ENCODE measurements at places on chromosomes 12 and 14.

- no peak for DNase-seq
Observed at GRCh38 chr14:99007795-99008194, 264.2 kb downstream of the BCL11B start.

DNA sequence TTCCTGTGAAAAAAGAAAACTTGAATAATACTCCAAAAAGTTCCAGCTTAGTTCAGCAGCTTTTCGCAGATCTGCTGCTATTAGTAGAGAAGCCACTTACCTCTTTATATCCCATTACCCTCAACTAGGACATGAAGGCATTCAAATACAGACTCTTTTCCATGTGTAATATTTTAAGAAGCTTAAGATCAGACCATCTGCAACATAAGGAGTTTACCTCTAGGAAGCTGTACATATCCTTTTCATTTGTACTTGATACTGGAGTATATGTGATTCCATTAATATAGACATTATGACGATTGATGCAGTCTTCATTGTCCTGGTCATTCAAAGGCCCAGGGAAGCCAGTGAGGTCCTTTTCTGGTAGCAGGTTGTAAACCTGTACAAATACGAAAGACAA is 20.4 kb downstream of the A2M start:
- no peak for DNase-seq

GRCh38 chr12:89160716-89161123 is 191.6 kb downstream of the DUSP6 start:
- peak; percentile 73 for DNase-seq

DNA sequence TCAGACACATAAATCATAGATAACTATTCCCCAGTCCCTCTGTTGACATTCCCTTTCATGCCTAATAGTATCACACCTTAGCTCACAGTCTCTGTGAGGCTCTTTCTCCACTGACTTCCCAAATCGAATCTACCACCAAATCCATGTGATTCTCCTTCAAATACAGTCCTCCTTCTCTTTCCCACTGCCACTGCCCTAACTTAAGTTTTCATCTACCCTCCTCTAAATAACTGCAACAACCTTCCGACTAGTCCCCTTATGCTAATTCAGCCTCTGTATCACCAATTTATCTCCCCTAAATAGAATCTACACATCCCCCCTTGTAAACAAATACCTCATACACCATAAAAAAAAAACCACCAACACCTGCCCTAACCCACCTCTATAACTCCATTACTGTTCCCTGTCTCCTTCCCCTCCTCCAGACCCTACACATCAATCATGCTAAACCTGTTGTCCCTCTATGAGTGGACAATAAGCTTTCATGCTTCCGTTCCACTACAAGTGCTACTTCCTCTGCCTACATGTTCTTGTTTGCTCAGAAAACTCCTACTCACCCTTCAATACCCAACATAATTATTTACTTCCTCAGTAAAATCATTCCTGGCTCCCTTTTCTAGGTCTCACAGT is 39.0 kb downstream of the SLC25A21 start:
- DNase-seq: no peak

- no peak for DNase-seq
Observed at GRCh38 chr12:38915429-38916182, 10.2 kb upstream of the CPNE8 start.

- DNase-seq: peak; percentile 94
Observed at GRCh38 chr12:113222730-113223531, 1.7 kb downstream of the TPCN1 start.
